ENCODE measurements at places on chromosomes 7 and 10.

DNA sequence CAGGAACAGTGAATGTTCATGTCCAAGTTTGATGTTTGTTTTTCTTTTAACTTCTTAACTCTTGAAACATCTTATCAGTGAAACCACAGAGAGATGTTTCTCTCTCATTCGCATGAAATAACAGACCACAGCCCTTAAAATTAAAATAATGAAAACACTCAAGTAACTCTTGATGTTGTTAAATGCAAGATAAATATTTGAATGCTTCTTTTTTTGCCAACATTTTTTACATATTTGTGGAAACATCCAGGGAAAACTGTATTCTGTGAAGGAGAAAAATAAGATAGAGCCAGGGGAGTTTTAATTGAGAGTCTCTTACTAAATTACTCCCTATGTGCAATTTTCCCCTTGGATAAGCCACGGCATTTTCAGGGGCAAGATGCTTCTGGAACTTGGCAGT, 361.8 kb upstream of the MGMT start:
- no peak for DNase-seq

GRCh38 chr10:117365612-117366011, 9.6 kb downstream of the PDZD8 start:
- DNase-seq, result no peak

- no peak for DNase-seq
These were observed 19.6 kb upstream of the PAPSS2 start for GRCh38 chr10:87640043-87640442.

GRCh38 chr7:81944058-81944457, 174.2 kb upstream of the HGF start:
- no peak for DNase-seq

- no peak for DNase-seq
These were observed 754.7 kb downstream of the INHBA start for GRCh38 chr7:40948239-40948638.

DNA sequence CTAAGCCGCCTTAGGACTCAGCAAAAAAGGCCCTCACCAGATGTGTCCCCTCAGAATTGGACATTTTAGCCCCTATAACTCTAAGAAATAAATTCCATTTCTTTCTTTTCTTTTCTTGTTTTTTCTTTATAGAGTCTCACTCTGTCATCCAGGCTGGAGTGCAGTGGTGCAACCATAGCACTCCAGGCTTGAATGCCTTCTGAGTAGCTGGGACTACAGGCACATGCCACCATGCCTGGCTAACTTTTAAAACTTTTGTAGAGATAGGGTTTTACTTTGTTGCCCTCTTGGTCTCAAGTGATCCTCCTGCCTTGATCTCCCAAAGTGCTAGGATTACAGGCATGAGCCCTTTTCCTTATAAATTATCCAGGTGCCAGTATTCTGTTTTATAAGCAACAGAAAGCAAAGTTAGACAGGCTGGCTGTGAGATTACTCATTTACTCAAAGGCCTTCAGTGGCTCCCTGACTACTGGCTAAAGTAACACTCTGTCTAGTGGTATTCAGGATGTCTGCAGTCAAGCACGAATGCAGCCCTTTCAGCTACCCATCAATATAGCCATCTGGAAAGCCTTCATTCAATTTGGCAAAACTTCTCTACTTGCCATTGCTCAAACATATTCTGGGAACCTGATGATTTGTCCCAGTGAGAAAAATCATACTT, 128.6 kb downstream of the ICA1 start:
- no peak for DNase-seq

DNA sequence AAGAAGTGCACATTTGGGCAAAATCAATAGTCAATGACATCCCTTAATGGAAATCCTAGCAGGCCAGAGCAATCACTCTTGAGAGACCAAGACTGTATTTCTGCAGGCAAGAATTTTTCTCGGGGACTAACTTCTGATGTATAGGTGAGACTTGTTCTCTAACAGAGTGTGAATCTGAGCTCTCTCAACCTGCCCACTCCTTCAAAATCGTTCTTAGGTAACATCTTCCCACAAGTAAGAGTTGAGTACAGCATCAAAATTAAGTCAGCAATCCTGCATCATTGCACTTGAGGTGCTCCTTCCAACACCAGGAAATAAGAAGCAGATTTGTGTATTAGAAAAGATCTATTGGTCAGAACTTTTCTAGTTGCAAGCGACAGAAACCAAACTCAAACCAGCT, 25.6 kb upstream of the GFRA1 start:
- DNase-seq, result no peak

- DNase-seq, result peak; percentile 25
These were observed 41.5 kb upstream of the PRSS58 start for GRCh38 chr7:142299237-142299781.

DNA sequence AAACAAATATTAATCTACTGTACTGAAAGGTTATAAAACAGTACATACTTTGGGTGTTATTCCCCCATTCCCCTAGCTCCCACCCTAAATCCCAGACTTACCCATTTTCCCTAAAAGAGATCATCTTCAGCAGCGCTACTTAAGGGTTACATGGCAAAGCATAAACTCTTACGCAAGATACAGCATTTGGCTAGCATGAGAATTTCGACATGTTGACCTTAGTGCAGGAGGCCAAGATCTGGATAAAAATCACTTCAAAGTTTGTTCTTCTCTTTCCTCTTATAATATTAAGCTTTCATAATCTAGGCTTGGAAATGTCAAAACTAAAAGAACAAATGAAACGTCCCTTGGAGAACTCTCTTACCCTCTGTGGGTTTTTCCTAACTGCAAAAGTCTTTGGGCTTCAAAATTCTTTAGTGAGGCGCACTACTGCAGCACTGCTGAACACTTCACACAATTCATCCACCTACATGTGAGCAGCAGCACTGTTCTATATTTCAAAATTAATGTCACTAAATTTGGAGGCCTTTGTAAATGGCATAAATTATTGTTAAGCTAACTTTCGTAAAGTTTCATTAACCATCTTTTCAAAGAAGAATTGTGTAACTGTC, 59.5 kb upstream of the PDLIM1 start:
- no peak for DNase-seq
